ENCODE measurements at places on chromosomes 7 and 10.

GRCh38 chr7:28708033-28708951 is 249.8 kb downstream of the TRIL start:
- DNase-seq = no peak

DNA sequence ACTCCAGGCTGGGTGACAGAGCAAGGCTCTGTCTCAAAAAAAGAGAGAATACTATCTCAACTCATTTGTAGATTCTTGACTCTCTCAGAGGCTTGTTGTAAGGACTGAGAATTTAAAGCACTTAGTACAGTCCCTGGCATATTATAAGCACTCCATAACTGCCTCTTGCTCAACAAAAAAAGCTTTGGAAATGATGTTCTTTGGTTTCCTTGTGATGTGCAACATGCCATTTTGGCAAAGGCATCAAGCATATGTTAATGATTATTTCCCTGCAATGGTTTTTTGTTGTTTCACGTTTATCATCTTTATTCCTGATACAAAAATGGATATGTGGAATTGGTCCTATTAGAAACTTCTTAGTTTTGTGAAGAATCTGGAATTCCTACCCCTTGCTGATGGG is 15.7 kb downstream of the NOLC1 start:
- DNase-seq = no peak

DNA sequence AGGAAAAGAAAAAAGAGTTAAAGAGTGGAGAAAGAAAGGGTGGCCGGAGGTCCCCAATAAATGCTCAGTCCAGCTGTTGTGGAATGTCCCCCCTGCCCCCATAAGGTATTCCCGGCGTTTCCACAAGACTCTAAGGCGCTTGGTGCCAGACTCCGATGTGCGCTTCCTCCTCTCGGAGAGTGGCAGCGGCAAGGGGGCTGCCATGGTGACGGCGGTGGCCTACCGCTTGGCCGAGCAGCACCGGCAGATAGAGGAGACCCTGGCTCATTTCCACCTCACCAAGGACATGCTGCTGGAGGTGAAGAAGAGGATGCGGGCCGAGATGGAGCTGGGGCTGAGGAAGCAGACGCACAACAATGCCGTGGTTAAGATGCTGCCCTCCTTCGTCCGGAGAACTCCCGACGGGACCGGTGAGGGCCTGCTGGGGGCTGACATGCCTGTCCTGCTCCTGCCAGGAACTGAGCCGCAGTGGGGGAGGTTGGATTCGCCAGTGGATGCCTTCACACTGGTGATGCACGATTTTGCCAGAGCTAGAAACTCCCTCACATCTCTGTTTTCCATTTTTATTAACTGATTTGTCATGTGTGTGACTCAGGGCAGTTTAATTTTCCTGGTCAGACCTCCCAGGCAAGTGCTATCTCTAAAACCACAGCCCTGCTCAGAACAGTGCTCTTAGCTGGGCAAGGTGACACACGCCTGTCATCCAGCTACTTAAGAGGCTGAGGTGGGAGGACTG is 34.2 kb downstream of the TACR2 start:
- peak; percentile 95 for DNase-seq

- DNase-seq = no peak
Measured at GRCh38 chr10:123884351-123884906, 7.2 kb downstream of the CPXM2 start.

- no peak for DNase-seq
Measured at GRCh38 chr7:86745013-86745745, 101.5 kb downstream of the GRM3 start.

GRCh38 chr10:49356181-49356580 is 39.7 kb downstream of the DRGX start:
- DNase-seq = no peak

GRCh38 chr7:100370746-100371145 is 2.5 kb upstream of the PILRA start:
- no peak for DNase-seq

DNA sequence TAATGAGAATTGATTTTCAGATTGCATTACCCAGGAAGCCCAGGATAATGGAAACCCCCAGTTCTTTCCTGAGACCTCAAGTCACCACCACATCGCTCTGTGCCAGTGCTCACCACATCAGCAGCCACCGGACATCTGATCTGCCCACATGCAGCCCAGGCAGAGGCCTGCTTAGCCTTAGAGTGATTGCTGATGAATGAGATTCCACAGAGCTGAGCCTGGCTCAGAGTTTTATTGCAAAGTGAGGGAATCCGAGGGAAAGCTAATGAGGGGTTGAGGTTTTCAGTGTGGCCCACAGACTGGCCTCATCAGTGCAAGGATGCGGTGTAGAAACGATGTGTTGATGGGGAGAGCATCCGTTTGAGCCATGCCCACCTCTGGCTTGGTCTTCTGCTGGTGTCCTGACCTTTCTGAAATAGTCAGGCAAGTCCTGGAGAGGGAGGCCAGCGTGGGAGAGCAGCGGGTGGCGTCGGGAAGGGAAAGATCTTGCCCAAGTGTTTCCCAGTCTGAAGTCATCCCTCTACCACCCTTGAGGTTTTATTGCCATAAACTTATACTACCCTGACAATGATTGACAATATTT is 120.3 kb downstream of the ITIH5 start:
- no peak for DNase-seq

DNA sequence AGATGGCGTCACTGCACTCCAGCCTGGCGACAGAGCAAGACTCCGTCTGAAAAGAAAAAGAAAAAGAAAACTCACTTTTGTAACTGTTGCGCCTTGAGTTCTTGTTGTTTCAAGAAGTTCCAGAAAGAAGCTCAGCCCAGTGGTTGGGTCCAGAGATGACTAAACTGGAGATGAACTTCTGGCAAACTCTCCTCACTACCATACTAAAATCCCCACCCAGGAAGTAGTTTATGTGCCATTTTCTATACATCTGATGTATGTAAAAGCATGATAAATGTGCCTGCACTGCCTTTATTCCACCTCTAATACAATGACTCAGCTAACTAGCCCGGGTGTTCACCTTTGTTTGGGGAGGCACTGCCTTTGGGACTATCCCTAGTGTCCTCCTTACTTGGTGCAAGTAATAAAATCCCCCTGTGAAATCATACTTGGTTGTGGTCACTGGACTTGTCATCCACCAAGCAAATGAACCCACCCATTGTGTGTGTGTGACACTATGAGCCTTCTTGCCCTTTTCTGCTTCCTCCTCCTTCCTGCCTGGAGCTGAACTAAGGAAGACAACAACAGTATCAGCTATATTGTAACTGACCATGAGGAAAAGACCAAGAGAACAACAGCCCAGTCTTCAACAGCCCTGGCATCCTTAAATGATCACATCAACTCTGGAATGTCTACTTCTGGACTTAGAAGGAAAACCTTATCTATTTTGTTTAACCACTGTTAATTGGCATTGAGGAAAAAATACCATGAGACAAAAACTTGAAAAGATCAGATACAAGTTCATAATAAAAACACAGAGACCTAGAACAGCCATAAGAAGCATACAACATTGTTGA is 33.6 kb downstream of the JMJD1C start:
- DNase-seq = no peak

- no peak for DNase-seq
Measured at GRCh38 chr7:103833401-103833800, 156.1 kb downstream of the RELN start.

GRCh38 chr10:121244818-121245217 is 353.4 kb downstream of the FGFR2 start:
- DNase-seq = no peak

DNA sequence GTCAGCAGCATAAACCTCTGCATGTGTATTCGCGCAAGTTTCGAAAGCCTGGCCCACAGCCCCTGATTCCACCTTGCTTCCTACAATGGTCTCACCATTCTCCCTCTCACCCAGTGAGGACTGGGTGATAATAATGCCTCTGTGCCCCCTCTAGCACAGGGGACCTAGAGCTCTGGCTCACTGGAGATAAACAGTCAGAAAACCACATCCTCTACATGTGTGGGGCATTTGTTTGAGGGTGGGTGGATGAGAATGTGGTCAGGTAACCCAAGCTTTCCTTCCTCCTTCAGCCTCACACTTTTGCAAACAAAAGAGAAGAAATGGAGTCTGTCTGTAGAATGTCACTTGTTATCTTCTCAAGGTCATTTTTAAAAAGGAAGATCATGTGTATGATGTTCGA is 373.5 kb downstream of the KCNMA1 start:
- DNase-seq = no peak

DNA sequence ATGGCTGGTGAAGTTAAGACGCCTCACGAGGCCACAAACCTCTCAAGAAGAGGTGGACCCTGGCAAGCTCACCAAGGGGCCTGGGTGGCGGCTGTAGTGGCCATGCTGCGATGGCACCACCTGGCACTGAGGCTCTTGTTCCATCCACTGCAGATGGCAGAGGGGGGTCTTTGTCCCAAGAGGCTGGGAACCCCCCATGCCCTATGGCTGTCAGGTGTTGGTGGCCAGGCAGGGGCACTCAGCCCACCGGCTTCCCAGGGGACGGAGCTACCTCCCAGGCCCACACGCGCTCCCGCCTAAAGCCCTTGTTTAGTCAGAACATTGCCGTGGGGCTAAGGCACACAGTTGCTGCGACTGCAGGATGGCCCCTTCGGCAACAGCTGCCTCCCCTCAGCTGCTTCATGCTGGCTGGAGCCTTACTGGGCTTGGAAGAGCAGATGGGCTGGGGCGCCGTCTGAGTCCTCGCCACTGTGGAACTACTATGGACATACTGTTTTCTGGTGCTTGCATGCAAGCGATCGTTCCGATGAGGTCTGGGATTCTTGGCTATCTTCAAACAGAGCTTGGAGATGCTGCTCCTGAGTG is 46.8 kb downstream of the DPYSL4 start:
- DNase-seq = no peak

DNA sequence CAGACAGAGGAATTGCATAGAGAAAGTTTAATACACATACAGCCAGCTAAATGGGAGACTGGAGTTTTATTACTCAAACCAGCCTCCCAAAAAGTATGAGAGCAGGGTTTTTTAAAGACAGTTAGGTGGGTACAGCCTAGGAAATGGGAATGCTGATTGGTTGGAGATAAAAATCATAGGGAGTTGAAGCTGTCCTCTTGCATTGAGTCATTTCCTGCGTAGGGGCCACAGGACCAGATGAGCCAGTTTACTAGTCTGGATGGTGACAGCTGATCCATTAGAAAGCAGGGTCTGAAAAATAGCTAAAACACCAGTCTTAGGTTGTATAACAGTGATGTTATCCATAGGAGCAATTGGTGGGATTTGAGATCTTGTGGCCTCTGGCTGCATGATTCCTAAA is 76.1 kb upstream of the POM121L12 start:
- no peak for DNase-seq

GRCh38 chr10:122381680-122382079 is 7.2 kb downstream of the PLEKHA1 start:
- no peak for DNase-seq

- no peak for DNase-seq
Measured at GRCh38 chr7:6338551-6339274, 66.3 kb upstream of the CYTH3 start.

- DNase-seq = no peak
Measured at GRCh38 chr7:89966067-89966664, 188.1 kb upstream of the STEAP1 start.

GRCh38 chr10:100735337-100736143 is 9.8 kb upstream of the PAX2 start:
- no peak for DNase-seq

- DNase-seq = no peak
Measured at GRCh38 chr10:75633568-75633967, 202.1 kb downstream of the LRMDA start.

DNA sequence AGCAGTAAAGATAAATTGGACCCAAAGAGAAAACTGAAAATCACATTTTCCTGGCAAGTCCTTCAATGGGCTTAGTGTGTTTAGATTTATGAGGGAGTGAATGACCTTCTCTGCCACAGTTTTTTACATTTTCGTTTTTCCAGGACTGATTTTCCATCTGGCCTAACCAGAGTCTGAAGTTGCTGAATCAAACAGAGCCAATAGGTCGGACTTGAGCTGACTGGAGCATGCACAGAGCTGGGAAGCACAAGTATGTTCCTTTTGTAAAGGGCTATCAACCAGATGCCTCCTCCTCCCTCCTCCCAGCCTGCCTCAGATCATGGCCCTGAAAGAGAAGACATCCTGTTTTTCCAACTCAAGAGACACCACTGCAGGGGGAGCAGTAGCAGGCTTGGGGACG is 126.0 kb upstream of the ANKRD1 start:
- no peak for DNase-seq

- peak; percentile 49 for DNase-seq
Measured at GRCh38 chr7:15015545-15016314, 113.2 kb upstream of the DGKB start.

- peak; percentile 20 for DNase-seq
Measured at GRCh38 chr7:36686499-36686898, 37.8 kb downstream of the AOAH start.

DNA sequence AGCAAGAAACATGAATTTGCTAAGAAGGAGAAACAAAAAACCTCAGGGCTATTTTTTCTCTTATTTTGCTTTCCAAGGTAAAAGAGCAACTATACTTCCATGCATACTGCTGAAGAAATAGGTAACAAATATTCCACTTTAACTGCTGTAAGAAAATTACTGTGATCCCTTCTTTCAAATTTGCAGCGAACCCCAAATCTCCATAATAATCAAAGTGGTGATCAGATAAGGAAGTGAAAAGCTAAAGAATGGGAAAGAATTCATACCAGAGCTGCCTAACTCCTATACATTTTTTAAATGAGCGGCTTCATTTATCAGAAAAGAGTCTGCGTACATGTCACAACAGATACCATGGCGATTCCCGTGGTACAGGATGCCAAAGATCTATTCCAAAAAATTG is 7.2 kb downstream of the SGCE start:
- no peak for DNase-seq

- no peak for DNase-seq
Measured at GRCh38 chr7:19871102-19871501, 97.7 kb upstream of the TMEM196 start.

GRCh38 chr7:131251371-131251770 is 76.3 kb upstream of the MKLN1 start:
- DNase-seq = no peak

DNA sequence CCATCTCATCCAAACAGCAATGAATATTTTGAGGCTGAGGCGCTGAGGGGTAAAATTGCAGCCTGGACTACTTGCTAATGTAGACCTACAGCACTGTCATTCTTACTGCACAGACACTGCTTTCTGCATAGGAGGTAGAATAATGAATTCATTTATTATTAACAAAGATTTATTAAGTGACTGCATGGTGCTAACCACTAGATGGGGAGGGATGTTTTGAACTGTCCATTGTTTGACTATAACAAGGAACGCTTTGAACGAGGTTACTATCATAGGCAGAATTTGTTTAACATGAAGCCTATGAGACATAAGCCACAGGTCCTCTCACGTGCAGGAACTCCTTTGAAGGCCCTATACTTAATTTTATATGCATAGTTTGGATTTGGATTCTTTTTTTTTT is 143.8 kb downstream of the CFTR start:
- no peak for DNase-seq

GRCh38 chr10:61669161-61669725 is 6.5 kb downstream of the CABCOCO1 start:
- DNase-seq = no peak

- no peak for DNase-seq
Measured at GRCh38 chr10:76440426-76440825, 1009.0 kb downstream of the LRMDA start.

GRCh38 chr10:69876931-69877330 is 75.2 kb downstream of the COL13A1 start:
- no peak for DNase-seq

- no peak for DNase-seq
Measured at GRCh38 chr7:118478236-118478635, 253.7 kb downstream of the ANKRD7 start.

GRCh38 chr7:134472572-134473244 is 13.8 kb upstream of the AKR1B1 start:
- no peak for DNase-seq
